Diencephalon (tissue), 1 donor: ENCODE measurements at places on chromosomes 6 and 20. TPM values are rescaled to one million over a fixed set of nuclear protein-coding genes. Genes with fewer than 3 reads are reported as not detected.

The CFAP61 gene
- 8.8 TPM for total RNA-seq

The FGD2 gene
- total RNA-seq = 3.2 TPM

The GSTA3 gene
- 0.69 TPM for total RNA-seq

The SGK2 gene
- total RNA-seq = 0.46 TPM

The DPPA5 gene
- total RNA-seq = not detected

The TNNC2 gene
- total RNA-seq = not detected

The TREM1 gene
- not detected for total RNA-seq

The NHLRC1 gene
- 4.4 TPM for total RNA-seq

The CALHM6 gene
- 8.5 TPM for total RNA-seq

The DBNDD2 gene
- 15.9 TPM for total RNA-seq

The C20orf202 gene
- 0.46 TPM for total RNA-seq

The LY6G6F gene
- total RNA-seq = not detected

The RBPJL gene
- total RNA-seq = not detected

The NXT1 gene
- total RNA-seq = 13.8 TPM

The RUNX2 gene
- 0.23 TPM for total RNA-seq

The MDC1 gene
- 6.5 TPM for total RNA-seq

The CRISP2 gene
- total RNA-seq = 1.6 TPM

The SPATA25 gene
- 1.6 TPM for total RNA-seq

The ULBP2 gene
- 2.1 TPM for total RNA-seq

The COL21A1 gene
- total RNA-seq = 5.8 TPM

The SPATS1 gene
- total RNA-seq = 1.2 TPM

The SNAP91 gene
- total RNA-seq = 179 TPM

The HSPA12B gene
- total RNA-seq = 3.2 TPM

The OTOR gene
- not detected for total RNA-seq

The RPL7L1 gene
- total RNA-seq = 127 TPM

The RNF182 gene
- total RNA-seq = 33.0 TPM

The CST4 gene
- not detected for total RNA-seq

The ZNF341 gene
- total RNA-seq = 2.3 TPM

The FNDC11 gene
- 3.5 TPM for total RNA-seq

The RAET1E gene
- not detected for total RNA-seq

The ANGPT4 gene
- 0.23 TPM for total RNA-seq

The HLA-DMA gene
- 0.46 TPM for total RNA-seq

The RIMS4 gene
- 48.2 TPM for total RNA-seq

The TINAG gene
- total RNA-seq = not detected

The THBS2 gene
- total RNA-seq = 14.1 TPM

The PPP1R3G gene
- total RNA-seq = 3.7 TPM

The MEI4 gene
- 2.1 TPM for total RNA-seq

The SLC35D3 gene
- 1.4 TPM for total RNA-seq

The ADA gene
- 1.8 TPM for total RNA-seq

The KHDC1L gene
- total RNA-seq = 0.69 TPM

The CYP21A2 gene
- total RNA-seq = 0.23 TPM

The KIF25 gene
- not detected for total RNA-seq

The HSF2 gene
- 75.4 TPM for total RNA-seq

The PSORS1C1 gene
- not detected for total RNA-seq

The SCGN gene
- 13.8 TPM for total RNA-seq
